Osteocyte (in vitro differentiated cells): ENCODE measurements at places on chromosomes 6 and 20. TPM values are rescaled to one million over a fixed set of nuclear protein-coding genes. Genes with fewer than 3 reads are reported as not detected.
A peak's percentile ranks its signal among the peaks of the same experiment; 100 is the strongest.

DNA sequence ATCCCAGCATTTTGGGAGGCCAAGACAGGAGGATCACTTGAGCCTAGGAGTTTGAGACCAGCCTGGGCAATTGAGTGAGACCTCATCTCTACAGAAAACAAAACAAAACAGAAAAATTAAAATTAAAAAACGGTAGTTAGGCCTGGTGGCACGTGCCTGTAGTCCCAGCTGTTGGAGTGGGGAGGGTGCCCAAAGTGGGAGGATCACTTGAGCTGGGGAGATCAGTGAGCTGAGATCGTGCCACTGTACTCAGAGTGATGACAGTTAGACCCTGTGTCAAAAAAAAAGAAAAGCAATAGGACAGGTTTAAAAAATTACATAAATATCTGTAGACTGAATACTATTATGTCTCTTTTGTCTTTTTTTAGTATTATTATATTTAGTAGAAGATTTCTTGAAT lies 64.3 kb downstream of the ITCH start:
- DNase-seq: no peak
- H3K4me1 ChIP-seq: no peaks in the 10 kb centered on the region
- H3K27ac ChIP-seq: no peak overlapping the region
- peaks cover 46% of the 10 kb centered on the region for H3K36me3 ChIP-seq

DNA sequence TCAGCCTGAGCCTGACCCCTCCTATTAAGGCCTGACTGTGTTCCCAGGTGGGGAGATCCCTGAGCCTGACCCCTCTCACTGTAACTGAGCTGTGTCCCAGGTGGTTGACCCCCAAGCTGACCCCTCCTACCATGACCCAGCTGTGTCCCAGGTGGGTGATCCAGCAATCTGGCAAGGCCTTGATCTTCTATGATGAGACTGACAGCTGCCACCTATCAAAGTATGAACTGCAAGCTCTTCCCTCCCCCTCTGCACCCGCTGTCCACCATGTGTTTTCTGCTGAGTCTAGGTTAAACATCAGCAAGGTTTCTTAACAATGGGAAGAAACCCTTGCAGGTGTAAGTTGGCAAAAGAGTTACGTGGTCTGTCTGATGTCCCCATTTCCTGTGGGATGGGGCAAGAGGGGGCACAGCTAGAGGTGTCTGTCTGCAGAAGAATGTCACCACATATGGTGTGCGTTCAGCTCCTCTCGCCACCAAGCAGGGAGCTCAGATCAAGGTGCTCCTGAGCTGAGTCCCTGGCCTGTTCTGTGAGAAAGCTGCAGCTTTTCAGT lies 5.9 kb downstream of the PXDC1 start:
- H3K4me1 ChIP-seq: peaks cover 89% of the 10 kb centered on the region
- peak overlapping the region; percentile 54 for H3K4me3 ChIP-seq
- no peak for DNase-seq
- no peaks in the 10 kb centered on the region for H3K27me3 ChIP-seq

DNA sequence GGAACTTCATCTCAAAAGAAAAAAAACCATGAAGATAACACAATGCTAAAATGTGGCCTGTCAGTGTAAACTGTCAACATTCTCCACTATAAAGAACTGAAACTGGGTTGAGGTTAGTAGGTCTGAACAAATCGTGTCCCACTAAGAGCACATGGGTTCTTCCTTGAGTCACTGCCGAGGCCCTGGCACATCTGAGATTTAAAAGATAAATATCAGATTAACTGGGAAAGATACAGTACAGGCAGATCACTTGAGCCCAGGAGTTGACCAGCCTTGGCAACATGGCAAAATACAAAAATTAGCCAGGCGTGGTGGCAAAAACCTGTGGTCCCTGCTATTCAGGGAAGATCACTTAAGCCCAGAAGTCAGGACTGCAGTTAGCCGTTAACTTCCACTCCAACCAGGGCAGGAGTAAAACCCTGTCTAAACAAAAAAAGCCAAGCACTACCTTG lies 5.6 kb downstream of the EEF1A1 start:
- no peak for DNase-seq
- H3K4me1 ChIP-seq: peaks cover 39% of the 10 kb centered on the region
- no peak overlapping the region for H3K4me3 ChIP-seq
- H3K27ac ChIP-seq: peak overlapping the region; percentile 99

SALL4 gene
- 1.8 and 2.6 TPM in 2 replicates for total RNA-seq

DNA sequence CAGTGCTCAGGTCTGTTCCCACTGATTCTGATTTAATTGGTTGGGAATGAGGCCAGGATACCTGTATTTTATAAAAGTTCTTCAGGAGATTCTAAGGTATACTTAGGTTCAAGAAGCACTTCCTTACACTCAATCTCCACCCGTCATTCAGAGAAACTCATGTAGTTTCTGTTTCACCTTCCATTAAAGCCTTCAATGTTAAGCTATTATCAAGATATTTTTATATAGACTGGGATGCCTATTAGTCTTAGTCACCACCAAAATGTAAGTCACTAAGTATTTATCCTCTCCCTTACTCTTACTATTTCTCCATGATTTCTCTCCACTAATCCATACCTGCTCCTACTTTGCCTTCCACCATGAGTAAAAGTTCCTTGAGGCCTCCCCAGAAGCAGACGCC lies 38.1 kb upstream of the GCLC start:
- peaks cover 2% of the 10 kb centered on the region for H3K27me3 ChIP-seq
- peak overlapping the region; percentile 53 for H3K27ac ChIP-seq
- peaks cover 24% of the 10 kb centered on the region for H3K4me1 ChIP-seq
- H3K36me3 ChIP-seq: peaks cover 3% of the 10 kb centered on the region

DNA sequence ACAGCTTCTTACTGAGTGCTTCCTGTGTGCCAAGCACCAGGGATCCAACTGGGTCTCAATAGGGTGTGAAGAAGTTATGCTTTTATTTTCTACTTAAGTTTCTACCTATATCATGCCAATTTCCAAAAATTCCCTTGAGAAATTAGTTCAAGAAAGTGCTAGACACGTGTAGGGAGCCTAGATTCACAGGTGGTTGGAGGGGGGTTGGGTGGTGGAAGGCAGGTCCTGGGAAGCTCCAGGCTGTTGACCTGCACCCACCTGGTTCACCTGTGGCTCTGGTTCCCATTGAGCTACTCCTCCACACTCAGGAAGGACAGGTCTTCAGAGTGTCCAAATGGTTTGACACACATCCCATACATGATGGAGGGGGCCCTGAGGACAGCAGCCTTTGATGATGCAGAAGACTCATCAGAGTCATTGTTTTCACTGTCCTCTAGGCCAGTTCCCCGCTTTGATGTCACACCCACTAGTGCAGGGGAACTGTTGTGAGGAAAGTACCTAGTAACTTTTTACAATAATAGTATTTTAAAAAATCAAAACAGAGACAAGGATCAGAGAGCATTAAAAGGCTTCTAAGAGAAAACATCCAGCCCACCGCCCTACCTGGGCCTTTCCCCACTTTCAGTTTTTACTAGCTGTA lies 39.8 kb upstream of the MYL9 start:
- DNase-seq: no peak
- H3K4me1 ChIP-seq: peaks cover 30% of the 10 kb centered on the region
- peaks cover 45% of the 10 kb centered on the region for H3K36me3 ChIP-seq
- peak overlapping the region; percentile 47 for H3K27ac ChIP-seq
- H3K27me3 ChIP-seq: no peaks in the 10 kb centered on the region
